ENCODE measurements at places on chromosomes 16 and 17.

GRCh38 chr16:10675861-10676260, 18.9 kb downstream of the TEKT5 start:
- no peak for DNase-seq

DNA sequence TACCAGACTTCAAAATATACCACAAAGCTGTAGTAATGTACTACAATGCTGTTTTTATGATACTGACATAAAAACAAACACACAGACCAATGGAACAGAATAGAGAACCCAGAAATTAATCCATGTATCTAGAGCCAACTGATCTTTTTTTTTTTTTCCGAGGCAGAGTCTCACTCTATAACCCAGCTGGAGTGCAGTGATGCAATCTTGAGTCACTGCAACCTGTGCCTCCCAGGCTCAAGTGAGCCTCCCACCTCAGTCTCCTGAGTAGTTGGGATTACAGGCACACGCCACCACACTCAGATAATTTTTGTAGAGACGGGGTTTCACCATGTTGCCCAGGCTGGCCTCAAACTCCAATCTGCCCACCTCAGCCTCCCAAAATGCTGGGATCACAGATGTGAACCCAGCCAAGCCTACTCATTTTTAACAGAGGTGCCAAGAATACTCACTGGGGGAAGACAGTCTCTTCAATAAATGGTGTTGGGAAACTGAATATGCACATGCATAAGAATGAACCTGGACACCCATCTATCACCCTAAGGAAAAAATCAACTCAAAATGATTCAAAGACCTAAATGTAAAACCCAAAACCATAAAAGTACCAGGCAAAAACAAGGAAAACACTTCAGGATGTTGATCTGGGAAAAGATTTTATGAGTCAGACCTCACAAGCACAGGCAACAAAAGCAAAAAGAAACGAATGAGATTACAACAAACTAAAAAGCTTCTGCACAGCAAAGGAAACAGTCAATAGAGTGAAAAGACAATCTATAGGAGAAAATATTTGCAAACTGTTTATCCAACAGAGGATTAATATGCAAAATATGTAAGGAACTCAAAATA, 63.1 kb downstream of the STX8 start:
- no peak for DNase-seq

DNA sequence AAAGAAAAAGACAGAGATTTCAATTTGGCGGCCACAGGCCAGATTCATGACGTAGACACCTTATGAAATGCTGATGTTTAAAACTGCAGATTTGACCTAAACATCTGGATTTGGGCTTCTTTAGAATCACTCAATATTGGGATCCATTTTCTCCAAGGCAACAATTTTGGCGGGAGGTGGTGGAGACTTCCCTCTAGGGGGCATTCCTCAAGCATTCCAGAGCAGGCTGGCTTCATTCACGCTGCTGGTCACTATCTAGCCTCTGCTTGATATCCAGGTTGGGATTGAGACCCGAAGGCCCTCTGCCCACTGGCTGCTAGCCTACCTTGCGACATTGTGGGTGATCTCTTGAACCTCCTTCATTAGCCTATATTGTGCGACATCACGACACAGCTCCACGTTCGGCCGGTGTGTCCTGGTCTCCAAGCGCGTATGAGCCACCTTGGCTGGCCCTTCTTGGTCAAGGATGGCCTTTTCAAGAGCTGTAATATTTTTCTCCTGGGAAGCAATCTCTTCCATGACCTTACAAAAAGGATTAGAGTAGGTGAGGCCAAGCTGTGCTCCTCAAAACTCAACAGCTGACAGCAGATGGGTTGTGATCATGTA, 24.5 kb downstream of the FBXO39 start:
- DNase-seq = no peak

- no peak for DNase-seq
Measured at GRCh38 chr17:61002316-61002736, 324.7 kb downstream of the BCAS3 start.
